ENCODE measurements at places on chromosomes 2 and 18.

DNA sequence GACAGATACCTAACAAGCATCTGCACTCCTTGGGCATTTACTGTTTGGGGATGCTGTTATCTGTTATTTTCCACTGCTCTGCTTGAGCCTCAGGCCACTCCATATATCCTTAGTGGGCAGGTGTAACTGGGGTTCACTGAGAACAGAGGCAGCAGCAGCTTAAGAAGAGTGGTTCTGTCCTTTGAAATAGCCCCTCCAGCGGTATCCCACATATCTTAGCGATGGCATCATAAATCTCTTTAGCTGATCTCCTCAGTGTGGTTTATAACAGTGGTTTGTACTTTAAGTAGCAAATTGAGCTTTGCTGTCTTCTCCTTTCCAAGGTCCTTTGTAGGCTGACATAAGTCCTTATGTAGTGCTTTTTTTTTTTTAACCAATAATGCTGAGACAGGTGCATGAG is 79.7 kb upstream of the RPRM start:
- DNase-seq: no peak

DNA sequence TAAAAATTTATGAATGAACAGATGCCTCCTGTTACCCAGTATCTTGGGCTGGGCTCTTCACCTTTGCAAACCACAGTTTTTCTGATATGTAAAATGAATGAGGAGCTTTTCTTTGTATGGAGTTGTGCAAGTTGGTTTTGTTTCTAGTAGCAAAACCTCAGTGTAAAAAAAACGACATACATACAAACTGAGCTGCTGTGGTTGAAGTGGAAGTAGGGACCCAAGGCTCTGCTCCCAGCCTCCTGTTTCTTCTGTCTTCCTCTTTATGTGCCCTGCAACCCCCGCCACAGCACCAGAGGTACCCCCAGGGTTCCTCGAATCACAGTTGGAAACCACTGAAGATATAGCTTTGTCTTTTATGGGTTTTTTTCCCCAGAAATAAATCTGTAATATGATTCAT is 118.1 kb downstream of the MYO1B start:
- DNase-seq: no peak

DNA sequence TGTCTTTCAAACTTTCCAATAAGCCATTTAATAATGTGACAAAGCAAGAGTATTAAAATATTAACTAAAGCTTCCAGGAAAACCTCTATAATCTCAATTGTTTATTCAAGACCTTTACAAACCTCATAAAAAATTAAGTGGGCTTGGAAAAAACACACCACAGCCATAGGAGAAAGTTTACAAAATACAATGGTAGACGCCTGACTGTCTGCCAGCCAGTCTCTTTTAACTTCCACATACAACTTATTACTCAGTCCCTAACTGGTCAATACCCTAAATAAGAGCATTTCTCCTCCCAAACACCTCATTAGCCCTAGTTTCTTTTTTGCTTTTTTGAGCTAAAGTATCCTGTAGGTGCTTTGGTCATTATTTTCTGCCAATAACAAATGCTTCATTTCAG is 247.4 kb upstream of the CYP26B1 start:
- no peak for DNase-seq

GRCh38 chr2:641164-641871 is 35.9 kb downstream of the TMEM18 start:
- DNase-seq: no peak

GRCh38 chr2:239316562-239317465 is 84.0 kb downstream of the HDAC4 start:
- no peak for DNase-seq

- DNase-seq: no peak
Observed at GRCh38 chr2:214127170-214127569, 283.7 kb upstream of the VWC2L start.

GRCh38 chr2:163610817-163611556 is 124.8 kb downstream of the FIGN start:
- no peak for DNase-seq

DNA sequence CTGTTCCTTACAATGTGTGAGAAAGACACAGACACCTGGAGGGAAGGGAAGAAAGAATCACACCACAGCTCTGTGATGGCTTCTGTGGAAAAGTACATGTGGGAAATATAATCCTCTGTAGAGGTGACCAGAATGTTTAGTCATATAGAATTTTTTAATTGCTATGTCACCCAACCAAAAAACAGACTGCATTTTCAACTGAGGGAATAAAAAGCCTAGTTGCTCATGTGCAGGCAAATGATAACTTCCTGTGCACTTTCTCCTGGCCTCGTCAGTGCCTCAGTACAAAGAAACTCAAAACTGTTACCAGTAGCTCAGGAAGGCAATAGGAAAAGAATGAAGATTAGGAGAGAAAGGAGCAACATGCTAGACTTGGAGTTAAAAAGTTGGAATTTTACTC is 326.8 kb downstream of the OSR1 start:
- DNase-seq: no peak

GRCh38 chr2:39535636-39536185 is 98.6 kb upstream of the MAP4K3 start:
- no peak for DNase-seq

DNA sequence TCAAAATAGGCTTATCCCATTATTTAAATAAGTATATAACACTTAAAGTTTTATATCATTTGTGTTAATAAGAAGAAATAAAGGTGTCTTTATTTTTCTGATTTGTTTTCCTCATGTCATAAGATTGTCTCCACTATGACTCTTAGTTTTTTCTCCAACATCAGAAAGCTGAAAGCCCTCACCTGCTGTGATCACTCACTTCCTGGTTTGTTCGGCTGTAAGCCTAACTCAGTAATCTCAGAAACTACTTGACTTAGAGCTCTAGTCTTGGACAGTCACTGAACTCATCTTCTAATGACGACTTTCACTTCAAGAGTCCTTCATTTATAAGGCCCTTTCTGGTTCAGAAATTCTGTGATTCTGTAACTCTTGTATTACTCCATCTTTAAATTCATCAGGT is 311.0 kb downstream of the ZEB2 start:
- no peak for DNase-seq

DNA sequence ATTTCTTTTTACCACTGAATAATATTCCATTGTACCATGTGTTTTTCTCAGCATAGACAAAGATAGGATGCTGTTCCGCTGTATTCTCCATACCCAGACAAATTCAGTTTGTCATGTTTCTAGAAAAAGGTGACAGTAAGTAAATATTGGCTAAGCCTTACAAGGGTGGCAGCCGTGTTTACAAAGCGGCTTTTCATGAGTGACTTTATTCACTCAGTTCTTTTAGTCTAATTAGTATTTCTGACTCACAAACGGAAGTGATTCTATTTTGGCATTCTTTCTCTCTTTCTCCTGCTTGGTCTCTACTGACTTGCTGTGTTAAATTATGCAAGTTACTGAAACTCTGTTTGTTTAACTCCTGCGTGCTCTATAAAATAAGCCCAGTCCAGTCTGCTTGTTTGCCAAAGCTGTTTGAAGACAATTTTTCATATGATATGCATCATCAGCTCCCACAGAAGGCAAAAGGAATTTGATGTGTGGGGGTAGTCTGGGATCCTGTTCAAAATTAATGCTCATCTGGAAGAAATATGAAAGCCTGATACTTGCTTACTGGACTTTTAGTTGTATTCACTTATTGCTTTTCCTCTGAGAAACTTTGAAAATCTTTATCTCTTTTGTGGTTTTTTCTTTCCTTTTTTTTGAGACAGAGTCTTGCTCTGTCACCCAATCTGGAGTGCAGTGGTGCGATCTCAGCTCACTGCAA is 2.3 kb upstream of the PLEKHH2 start:
- no peak for DNase-seq

DNA sequence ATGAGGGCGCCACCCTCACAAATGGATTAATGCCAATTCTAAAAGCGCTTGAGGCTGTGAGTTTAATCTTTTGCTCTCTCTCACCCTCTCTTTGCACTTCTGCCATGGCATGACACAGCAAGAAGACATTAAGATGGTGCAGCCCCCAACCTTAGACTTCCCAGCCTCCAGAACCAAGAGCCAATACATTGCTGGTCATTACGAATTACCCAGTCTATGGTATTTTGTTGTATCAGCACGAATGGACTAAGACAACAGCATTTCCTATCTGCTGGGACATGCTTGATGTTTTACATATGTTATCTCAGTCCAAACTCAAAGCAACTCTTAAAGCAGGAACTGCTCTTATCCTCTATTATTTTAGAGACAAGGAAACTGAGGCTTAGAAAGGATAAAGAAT is 222.9 kb downstream of the STK39 start:
- no peak for DNase-seq

- DNase-seq: no peak
Observed at GRCh38 chr2:159506764-159507440, 109.4 kb downstream of the BAZ2B start.
